K562 (cell line): ENCODE measurements at places on chromosomes 3 and 15.

DNA sequence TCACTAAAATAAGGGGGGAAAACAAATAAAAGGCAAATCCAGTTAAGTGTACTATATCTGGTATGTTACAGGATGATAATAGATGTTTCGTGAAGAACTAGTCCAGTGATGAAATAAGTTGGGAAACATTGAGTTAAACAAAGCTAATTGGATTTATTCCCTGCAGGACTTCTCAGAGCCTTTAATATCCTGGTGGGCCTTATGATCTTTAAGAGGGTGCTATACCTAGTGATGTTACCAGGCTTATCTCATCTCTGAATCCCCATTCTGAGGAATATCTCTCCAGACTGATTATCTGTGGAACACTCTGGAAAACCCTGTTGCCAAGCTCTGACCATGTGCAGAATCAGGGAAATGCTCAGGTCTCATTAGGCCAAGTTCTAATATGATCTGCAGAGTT, 54.8 kb upstream of the POMGNT2 start:
- DNase-seq = no peak

GRCh38 chr3:53842436-53843194, 3.6 kb downstream of the CHDH start:
- no peak for DNase-seq

DNA sequence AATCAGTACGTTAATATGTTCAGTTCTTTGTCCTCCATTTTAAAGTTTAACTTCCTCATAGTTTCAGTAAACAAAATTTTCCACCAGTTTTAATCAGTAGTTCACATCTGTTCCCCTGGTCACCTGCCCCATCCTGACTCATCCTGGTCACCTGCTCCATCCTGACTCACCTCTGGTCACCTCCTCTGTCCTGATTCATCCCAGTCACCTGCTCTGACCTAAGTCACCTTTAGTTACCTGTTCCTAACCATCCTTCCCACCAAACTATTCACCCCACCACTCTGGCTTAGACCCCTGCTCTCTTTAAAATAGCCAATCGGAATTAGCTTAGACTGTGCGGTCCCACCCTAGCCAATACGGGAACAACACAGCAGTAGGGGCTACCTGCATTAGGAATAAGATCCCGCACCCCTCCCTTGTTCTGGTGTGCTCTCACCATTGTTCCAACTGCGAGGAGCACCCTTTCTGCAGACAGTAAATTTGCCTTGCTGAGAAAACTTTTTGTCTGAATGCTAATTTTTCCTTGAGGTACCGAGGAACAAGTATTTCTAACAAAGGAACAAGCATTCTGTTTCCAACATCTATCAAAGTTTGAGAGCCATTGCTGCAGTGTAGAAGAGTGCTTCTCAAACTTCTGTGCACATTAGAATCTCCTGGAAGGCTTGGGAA, 169.3 kb downstream of the ADAMTS17 start:
- DNase-seq = no peak

DNA sequence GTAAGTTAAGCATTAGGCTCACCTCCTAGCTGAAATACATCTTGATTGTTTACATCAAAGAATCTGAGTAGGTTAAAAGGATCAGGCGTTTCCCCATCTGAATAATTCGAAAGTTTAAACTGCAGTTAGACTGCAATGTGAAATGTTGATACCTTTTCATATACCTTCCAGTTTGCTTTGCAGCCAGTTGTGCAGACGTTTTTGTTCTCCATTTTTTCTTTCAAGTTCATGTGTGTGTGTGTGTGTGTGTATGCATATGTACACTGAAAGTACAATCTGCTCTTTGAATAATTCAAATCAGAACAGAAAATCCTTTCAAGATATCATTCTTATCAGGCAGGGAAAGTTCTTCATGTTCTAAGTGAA, 2.9 kb downstream of the ITPR1 start:
- no peak for DNase-seq

GRCh38 chr3:24060055-24060454, 115.0 kb downstream of the NR1D2 start:
- no peak for DNase-seq

GRCh38 chr3:1292571-1293071, 199.8 kb downstream of the CNTN6 start:
- no peak for DNase-seq
